ENCODE measurements at places on chromosomes 2 and 18.

GRCh38 chr2:216139884-216140283 lies 30.7 kb downstream of the XRCC5 start:
- DNase-seq, result no peak

GRCh38 chr18:68728081-68728700 lies 13.3 kb upstream of the TMX3 start:
- no peak for DNase-seq

DNA sequence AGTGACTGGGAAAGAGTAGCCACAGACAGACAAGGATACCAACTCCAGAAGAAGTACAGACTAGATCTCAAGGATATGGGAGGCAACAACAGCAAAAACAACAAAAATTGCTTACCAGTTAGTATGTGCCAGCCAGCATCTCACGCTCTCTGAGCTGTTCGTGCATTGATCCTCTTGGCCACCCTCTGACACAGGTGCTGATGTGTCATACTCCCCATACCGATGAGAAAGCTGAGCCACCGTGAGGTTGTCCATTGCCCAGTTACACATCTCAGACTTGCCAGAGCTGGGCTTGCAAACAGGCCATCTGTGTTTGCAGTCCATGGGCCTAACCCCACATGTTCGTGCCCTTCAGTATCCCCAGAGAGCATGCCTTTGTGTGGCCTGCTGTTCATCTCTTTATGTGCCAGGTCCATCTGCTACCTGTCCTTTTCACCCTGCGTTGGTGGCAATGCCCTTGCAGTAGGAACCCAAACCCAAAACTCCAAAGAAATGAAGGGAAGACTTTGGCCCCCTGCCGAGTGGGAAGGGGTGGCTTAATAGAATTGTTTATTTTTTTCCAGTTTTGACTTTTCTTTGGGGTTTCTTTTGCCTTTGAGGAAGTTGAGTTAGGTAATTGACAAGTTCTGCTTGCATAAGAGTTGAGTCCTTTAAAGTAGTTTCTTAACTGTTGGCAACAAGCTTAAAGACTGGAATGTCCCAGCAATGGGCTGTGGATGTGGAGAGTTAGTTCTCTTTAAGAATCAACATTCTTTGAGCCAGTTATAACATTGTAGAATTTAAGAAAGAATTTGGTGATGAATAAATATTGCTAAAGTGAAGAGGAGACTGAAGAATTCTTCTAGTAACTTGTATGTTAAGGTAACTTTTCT lies 46.7 kb downstream of the LYPD6B start:
- no peak for DNase-seq

- DNase-seq, result no peak
These were observed 501.4 kb downstream of the CCDC85A start for GRCh38 chr2:56685205-56685604.

GRCh38 chr2:55519938-55520885 lies 694 bp downstream of the CFAP36 start:
- no peak for DNase-seq

DNA sequence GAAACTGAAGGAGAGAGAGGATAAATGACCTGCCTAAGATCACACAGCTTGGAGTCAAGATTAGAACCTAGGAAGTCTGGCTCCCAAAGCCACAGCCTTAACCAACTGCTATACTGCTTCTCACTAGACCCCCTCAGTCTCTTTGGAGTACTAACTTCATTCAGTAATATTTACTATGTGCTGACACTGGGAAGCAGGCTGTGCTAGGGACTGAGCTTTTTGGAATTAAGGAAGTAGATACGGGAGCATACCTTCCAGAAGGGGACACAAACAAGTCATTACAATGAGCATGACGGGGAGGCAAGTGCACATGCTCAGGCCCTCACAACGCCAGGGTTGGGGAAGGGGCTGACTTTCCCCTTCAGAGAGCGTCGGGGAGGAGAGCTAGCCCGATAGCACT lies 97.7 kb downstream of the INO80D start:
- no peak for DNase-seq

- DNase-seq, result no peak
These were observed 2094.5 kb upstream of the CELF4 start for GRCh38 chr18:39660141-39660540.

DNA sequence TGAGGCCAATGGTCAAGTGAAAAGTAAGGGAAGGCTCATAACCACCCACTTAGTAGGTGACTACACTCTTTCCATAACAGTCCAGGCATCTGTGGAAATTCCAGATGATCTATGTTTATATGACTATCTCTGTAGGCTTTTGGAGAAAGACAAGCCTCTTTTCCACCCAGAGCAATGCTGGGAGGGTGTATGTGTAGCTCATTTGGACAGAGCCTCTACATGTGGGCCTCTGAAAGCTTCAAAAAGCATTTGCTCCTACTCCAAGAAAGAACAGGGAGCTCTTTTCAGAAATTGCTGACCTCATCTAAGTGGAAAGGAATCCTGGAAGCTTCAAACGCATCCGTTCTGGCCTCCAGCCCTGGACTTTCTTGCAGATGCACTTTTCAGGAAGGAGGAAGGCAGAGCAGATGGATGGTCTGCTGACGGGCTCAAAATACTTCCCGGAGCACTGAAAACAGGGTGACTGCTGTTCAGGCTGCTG lies 308.7 kb downstream of the LRATD1 start:
- DNase-seq, result no peak

- no peak for DNase-seq
These were observed 169.2 kb downstream of the LNPK start for GRCh38 chr2:175832866-175833265.

GRCh38 chr2:25336383-25336841 lies 5.3 kb downstream of the DNMT3A start:
- DNase-seq, result no peak

GRCh38 chr2:216700088-216700567 lies 4.8 kb upstream of the IGFBP5 start:
- DNase-seq, result no peak

Data from GOT3 (cell line).